Psoas muscle (tissue), 8 donors: ENCODE measurements at places on chromosomes 3 and 15.

DNA sequence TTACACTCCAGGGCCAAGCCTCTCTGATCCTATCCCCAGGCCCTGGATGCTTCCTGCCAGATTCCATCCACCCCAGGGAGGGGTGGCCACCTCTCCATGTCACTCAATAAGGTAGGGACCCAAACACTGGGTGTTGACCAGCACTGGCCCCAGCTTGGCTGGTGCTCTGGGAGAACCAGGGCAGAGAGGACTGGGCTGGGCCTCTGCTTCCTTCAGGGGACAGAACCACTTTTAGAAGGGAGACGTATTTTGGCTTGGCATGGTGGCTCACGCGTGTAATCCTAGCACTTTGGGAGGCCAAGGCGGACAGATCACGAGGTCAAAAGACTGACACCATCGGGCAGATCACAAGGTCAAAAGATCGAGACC is 4.7 kb upstream of the CPLX3 start:
- H3K27me3 ChIP-seq: no peaks in the 10 kb centered on the region
- H3K4me3 ChIP-seq: no peak overlapping the region
- H3K4me1 ChIP-seq: no peaks in the 10 kb centered on the region
- DNase-seq: no peak
- H3K36me3 ChIP-seq: no peaks in the 10 kb centered on the region
- no peak overlapping the region for H3K27ac ChIP-seq

DNA sequence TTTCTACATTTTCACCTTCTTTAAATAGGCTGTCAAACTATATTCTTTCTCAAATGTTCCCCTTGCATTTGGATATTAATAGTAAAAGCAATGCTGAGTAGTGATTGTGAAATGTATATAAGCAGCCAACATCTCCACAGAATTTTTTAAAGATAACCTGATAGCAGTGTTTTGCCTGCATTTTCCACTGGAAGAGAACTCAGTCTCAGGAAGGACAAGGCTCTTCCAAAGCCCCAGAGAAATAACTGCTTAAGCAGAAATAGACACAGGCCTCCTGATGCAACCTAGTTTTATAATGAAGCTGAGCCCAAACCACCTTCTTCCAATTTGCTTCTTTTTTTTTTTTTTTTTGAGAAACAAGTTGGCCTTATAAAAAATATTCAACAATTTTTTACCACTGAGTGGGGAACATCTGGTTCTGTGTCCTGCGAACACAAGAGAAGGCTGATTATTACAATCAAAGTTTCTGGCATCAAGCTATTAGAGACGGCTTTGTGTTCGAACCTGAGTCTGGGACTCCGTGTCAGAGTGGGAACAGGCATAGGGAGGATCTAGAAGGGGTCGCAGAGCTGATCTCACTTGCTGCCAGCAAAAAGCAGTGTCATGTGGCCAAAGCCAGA is 332.5 kb upstream of the TBL1XR1 start:
- H3K4me1 ChIP-seq: peaks cover 10% of the 10 kb centered on the region
- no peak overlapping the region for H3K27ac ChIP-seq
- no peaks in the 10 kb centered on the region for H3K36me3 ChIP-seq
- DNase-seq: no peak

GRCh38 chr3:43223670-43224364 is 62.5 kb upstream of the SNRK start:
- no peaks in the 10 kb centered on the region for H3K27me3 ChIP-seq
- no peaks in the 10 kb centered on the region for H3K36me3 ChIP-seq
- no peaks in the 10 kb centered on the region for H3K4me1 ChIP-seq
- no peak for DNase-seq

- H3K4me1 ChIP-seq: peaks cover 52% of the 10 kb centered on the region
- H3K36me3 ChIP-seq: no peaks in the 10 kb centered on the region
- no peak overlapping the region for H3K4me3 ChIP-seq
- H3K27me3 ChIP-seq: no peaks in the 10 kb centered on the region
- DNase-seq: no peak
- H3K27ac ChIP-seq: peak overlapping the region; percentile 5
Observed at GRCh38 chr3:129836381-129837064, 57.0 kb downstream of the TMCC1 start.

DNA sequence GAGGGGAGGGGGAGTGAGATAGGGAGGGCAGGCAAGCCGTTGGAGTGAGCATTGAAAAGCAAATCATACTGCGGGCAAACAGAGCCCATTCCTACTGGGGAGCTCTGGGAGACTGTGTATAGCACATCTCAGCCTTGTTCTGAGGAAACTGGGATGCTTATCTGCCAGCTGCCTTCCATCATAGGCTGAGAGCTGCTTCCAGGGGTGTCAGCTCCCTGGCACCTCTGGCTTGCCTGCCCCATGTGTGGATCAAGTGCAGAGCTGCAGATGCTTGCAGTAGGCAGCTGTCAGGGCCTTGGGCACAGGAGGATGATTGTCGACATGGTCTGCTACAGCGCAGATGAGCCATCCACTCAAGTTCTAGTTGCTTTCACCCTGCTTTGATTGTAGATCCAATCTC is 86.8 kb downstream of the CHRNA7 start:
- no peak for DNase-seq
- H3K27me3 ChIP-seq: no peaks in the 10 kb centered on the region
- H3K4me3 ChIP-seq: no peak overlapping the region
- no peak overlapping the region for H3K27ac ChIP-seq
- H3K4me1 ChIP-seq: no peaks in the 10 kb centered on the region

DNA sequence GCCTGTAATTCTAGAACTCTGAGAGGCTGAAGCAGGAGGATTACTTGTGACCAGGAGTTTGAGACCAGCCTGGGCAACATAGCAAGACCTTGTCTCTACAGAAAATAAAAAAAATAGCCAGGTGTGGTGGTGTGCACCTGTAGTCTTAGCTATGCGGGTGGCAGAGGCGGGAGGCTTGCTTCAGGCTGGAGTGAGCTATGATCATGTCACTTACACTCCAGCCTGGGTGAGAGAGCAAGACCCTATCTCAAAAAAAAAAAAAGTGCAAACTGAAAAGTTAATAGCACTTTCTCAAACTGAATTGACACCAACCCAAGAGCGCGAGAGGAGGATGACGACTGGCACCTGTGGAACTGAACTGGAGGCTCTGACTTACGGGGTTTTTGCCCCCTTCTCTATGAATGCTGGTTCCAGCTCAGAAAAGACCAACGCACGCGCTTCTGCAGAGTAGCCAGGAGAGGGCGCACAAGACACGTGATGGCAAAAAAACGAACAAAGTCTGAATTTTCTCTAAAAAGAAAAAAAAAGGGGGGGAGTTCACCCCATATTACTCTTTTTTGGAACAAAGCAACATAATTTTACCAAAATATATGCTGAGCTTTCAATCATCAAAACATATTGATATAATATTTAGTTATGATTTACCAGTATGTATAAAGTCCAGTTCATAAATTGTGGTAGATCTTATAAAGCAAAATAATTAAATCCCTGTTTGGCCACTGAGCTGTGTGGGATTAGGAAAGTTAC is 23.7 kb downstream of the CFAP92 start:
- no peaks in the 10 kb centered on the region for H3K36me3 ChIP-seq
- H3K27ac ChIP-seq: no peak overlapping the region
- peaks cover 17% of the 10 kb centered on the region for H3K4me1 ChIP-seq
- no peaks in the 10 kb centered on the region for H3K27me3 ChIP-seq
- peak; percentile 71 for DNase-seq
- H3K4me3 ChIP-seq: no peak overlapping the region

DNA sequence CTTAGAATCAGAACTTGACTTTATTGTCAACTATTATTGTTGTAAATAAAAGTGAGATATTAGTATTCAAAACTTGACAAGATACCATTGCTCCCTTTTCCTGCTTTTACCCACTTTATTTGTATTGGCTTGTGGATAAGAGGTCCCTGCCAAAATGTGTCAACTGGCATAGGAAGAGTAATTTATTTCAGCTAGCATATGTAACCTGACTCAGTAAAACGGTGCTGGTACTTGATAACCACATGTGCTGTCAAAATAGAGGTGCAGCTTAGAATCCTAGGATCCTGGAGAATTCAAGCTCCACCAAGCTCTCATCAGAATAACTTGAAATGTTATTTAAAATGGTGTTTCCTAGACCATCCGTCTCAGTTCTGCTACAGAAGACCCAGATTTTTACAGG is 90.2 kb upstream of the TGFBR2 start:
- no peak overlapping the region for H3K4me3 ChIP-seq
- H3K27me3 ChIP-seq: no peaks in the 10 kb centered on the region
- no peak overlapping the region for H3K27ac ChIP-seq
- DNase-seq: no peak
- H3K4me1 ChIP-seq: peaks cover 11% of the 10 kb centered on the region

DNA sequence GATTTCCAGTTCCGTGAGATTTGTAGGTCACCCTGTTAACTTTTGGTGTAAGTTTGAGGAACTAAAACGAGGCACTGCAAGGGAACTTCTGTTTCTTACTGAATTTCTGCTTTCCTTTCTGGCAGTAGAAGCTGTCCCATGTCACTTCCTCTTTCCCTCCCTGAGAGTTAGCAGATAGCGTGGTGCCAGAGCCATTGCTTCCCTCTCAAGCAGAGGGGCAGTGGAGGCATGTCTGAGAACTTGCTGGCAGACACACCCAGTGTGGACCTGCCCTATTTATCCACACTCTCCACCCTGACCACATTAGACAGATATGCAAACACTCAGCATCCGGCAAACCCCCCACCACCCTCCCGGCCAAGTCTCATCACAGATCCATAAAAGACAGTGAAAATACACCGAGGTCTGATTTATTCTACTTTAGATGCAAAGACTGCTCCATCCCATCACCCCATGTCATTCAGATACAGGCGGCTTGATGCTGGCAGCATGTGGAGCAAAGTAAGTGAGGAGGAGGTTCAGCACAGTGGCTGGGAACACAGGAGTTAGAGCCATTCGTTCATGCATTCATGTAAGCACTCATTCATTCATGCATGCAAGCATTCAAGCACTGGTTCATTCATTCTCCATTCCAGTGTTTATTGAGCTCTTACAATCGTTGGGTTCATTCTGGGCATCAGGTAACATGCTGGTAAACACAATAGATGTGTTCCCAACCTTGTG is 324.7 kb downstream of the SHQ1 start:
- no peaks in the 10 kb centered on the region for H3K36me3 ChIP-seq
- DNase-seq: peak; percentile 16
- H3K4me1 ChIP-seq: no peaks in the 10 kb centered on the region
- no peaks in the 10 kb centered on the region for H3K27me3 ChIP-seq
- H3K4me3 ChIP-seq: no peak overlapping the region
- no peak overlapping the region for H3K27ac ChIP-seq

DNA sequence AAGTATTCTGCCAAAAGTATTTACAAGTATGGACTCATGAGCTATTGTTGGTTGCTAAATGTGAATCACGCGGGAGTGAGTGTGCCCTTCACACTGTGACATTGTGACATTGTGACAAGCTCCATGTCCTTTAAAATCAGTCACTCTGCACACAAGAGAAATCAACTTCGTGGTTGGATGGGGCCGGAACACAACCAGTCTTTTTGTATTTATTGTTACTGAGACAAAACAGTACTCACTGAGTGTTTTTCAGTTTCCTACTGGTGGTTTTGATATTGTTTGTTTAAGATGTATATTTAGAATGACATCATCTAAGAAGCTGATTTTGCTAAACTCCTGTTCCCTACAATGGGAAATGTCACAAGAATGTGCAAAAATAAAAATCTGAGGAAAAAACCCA is 30.3 kb downstream of the SYNM start:
- no peak overlapping the region for H3K4me3 ChIP-seq
- H3K27ac ChIP-seq: peak overlapping the region; percentile 96
- H3K4me1 ChIP-seq: peaks cover 45% of the 10 kb centered on the region
- no peaks in the 10 kb centered on the region for H3K27me3 ChIP-seq
- DNase-seq: no peak

- no peak for DNase-seq
- H3K4me1 ChIP-seq: no peaks in the 10 kb centered on the region
- no peak overlapping the region for H3K4me3 ChIP-seq
Observed at GRCh38 chr3:117553461-117553860, 843.9 kb downstream of the TUSC7 start.

DNA sequence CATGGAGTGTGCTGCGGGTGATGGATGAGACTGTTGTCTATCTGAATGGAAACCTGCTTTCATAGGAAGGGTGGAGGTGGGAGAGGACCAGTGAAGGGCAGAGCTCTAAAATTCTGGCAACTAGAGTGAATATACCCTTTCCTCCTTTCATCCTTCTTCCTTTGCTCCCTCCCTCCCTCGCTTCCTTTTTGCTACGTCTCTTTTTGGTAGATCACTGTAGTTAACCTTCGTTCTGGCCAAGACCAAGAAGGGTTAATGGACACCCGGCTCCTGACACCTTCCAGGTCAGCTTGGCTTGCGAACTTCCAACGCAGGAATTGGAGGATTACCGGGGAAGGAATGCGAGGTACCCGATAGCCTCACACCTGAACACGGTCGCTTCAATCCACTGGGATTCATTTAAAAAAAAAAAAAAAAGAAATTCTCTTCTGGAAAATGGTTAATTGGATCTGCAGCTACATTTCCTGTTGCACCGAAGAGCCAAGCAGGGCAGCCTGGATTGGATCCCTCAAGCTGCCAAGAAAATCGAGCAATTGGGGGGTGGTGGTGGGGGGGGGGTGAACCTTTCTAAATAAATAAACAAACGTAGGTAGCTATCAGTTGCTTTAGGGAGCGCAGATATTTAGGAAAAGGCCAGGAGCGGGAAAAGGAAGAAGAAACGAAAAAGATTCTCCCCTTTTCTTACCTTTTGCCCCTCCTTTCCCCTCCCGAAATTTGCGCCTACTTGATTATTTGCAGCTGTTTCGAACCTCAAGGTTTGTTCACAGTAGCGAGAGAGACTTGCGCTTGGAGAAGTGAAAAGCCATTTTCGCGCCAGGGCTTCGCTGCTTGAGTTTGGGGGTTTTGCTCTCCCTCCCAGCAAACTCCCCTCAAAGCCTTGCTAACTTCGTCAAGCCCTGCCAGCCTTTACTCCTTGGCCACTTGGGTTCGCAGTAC is 9.5 kb upstream of the NR2F2 start:
- DNase-seq: no peak
- H3K4me3 ChIP-seq: peak overlapping the region; percentile 64
- H3K36me3 ChIP-seq: no peaks in the 10 kb centered on the region
- peaks cover 26% of the 10 kb centered on the region for H3K27me3 ChIP-seq
- peak overlapping the region; percentile 70 for H3K27ac ChIP-seq
- H3K4me1 ChIP-seq: no peaks in the 10 kb centered on the region

- H3K4me3 ChIP-seq: no peak overlapping the region
- H3K27me3 ChIP-seq: no peaks in the 10 kb centered on the region
- H3K27ac ChIP-seq: no peak overlapping the region
- no peak for DNase-seq
Observed at GRCh38 chr3:52714335-52715302, 8.7 kb downstream of the SPCS1 start.

GRCh38 chr3:109927161-109927560 is 589.8 kb upstream of the DPPA4 start:
- H3K4me1 ChIP-seq: no peaks in the 10 kb centered on the region
- H3K4me3 ChIP-seq: no peak overlapping the region
- no peak overlapping the region for H3K27ac ChIP-seq
- no peaks in the 10 kb centered on the region for H3K36me3 ChIP-seq
- DNase-seq: no peak
- no peaks in the 10 kb centered on the region for H3K27me3 ChIP-seq

GRCh38 chr3:42012383-42012934 is 50.6 kb upstream of the ULK4 start:
- no peak for DNase-seq
- no peaks in the 10 kb centered on the region for H3K36me3 ChIP-seq
- no peak overlapping the region for H3K27ac ChIP-seq
- no peaks in the 10 kb centered on the region for H3K27me3 ChIP-seq
- peaks cover 16% of the 10 kb centered on the region for H3K4me1 ChIP-seq
- H3K4me3 ChIP-seq: peak overlapping the region; percentile 95
